A172 (cell line): ENCODE measurements at places on chromosomes 4 and X. TPM values are rescaled to one million over a fixed set of nuclear protein-coding genes. Genes with fewer than 3 reads are reported as not detected.

Gene MAGEE2
- not detected in 2 replicates for total RNA-seq

Gene NUP62CL
- 1.4 and 3.8 TPM in 2 replicates for total RNA-seq

- DNase-seq, result no peak
Measured at GRCh38 chrX:70079297-70079696, 17.0 kb downstream of the OTUD6A start.

Gene TSPAN7
- total RNA-seq, result 1.1 TPM in 1 of 2 replicates, not detected in the other

GRCh38 chr4:188942606-188943005 is 803.4 kb downstream of the TRIML1 start:
- DNase-seq, result peak; percentile 23

DNA sequence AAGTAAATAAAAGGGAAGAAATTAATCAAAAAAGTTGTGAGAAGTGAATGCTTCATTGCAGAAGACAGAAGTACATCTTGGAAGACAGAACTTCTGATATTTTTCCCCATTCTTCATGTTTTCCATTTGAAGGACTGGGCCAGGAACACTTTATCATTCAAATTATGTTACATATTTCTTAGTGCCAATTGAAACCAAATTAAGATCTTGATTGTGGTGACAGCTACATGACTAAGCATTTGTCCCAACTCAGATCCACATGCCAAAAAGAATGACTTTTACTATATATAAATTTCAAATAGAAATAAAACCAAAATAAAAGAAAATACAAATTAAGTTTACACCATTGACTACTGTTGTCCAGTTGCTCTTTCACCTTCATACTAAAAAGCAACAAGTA is 14.0 kb upstream of the FGF5 start:
- no peak for DNase-seq

DNA sequence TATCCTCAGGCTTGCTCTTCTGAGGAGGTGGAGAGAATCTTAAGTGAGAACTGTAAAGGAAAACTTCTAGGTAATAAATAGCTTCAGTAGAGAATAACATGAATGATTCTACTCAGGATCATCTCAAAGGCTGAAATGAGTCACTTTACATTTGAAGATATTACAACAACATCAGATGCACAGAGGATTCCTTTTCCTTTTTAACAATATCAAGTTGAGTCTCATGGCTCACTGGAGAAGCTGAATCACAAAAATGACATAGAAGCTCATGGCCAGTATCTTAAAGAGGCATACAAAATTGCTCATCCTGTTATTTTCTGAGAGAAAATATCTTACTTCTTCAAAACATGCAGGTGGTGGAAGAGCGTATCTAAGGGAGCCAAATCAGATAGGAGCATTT is 72.5 kb upstream of the EMCN start:
- no peak for DNase-seq

DNA sequence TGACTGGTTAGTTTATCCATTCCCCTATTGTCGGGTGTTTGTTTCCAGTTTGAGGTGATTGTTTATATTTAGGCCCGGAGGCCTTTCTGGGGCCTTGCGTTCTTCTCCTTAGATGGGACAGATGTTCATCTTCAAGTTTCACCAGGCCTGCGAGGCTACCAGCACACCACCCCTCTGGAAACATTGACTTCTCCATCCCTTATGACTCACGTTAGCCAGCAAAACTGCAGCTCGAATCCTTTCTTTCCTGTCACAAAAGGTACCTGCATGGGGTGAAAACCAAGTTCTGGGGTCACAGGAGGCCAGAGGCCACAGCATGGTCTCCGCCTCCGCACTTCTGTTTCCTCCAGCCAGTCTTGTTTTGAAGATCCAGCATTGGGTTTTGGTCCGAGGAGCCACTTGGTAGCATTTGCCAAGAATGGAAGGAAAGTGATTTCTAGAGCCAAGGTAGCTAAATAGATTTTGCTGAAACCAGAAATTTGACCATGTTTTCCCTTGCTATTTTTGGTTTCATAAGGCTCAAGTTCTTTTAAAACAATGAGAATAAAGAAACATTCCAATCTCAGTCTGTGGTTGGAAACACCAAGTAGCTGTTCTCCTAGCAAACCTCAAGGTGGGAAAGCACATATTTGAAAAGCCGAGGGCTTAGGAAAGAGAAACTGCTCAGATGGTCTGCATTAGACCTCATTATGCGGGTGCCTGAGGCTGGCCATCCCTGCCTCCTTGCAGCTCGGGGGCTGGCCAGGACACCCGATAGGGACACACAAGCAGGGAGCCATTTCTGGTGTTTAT is 5.6 kb downstream of the NYX start:
- peak; percentile 14 for DNase-seq

Gene GAGE13
- 6.7 TPM in 1 of 2 replicates, not detected in the other for total RNA-seq

DNA sequence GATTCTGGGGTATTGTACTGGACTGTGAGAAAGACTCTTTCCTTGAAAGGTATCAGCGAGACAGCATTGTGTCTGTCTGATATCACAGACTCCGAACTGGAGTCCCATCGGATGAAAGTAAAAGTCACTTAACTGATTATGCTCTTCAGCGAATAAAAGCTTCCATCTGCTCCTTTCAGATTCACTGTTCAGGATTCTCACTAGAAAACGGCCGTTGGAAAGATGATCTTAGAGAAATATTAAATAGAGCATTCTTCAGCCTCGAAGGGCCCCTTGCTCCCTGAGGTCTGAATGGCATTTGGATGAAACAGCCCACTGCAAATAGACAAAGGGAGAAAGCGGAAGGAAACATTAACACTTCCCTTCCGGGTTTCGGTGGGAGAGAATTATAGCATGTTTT is 416.2 kb upstream of the PRKX start:
- no peak for DNase-seq

Gene FOXR2
- total RNA-seq, result 0.07 TPM in 1 of 2 replicates, not detected in the other

DNA sequence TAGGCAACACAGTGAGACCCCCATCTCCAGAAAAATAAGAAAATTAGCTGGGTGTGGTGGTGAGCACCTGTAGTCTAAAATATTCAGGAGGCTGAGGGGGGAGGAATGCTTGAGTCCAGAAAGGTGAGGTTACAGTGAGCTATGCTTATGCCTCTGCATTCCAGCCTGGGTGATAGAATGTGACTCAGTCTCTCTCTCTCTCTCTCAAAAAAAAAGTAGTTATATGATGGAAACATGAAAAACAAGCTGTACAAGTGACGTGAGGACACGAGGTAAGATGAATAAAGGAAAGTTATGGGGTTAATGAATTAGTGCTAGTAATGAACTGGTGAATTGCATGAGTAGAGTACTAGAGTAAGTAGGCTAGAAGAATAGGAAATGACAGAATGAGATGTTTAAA is 21.8 kb upstream of the CAMK2D start:
- DNase-seq, result no peak

DNA sequence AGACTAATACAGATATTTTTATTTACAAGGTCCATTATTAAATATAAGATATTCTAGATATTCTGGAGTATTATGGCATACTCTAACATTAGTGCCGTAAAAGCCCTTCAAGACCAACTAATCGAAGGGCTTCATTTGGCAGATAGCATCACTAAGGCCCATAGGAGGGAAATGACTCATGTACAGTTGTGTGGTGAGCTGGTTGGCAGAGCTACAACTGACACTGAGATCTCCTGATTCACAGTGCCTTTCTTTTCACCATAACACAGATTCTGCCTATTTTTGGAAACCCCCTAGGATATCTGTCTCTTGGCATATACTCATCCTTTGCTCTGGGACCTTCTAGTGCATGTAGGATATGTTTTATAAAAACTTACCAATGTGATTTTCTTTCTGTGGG is 201.7 kb upstream of the AFF2 start:
- DNase-seq, result peak; percentile 79

DNA sequence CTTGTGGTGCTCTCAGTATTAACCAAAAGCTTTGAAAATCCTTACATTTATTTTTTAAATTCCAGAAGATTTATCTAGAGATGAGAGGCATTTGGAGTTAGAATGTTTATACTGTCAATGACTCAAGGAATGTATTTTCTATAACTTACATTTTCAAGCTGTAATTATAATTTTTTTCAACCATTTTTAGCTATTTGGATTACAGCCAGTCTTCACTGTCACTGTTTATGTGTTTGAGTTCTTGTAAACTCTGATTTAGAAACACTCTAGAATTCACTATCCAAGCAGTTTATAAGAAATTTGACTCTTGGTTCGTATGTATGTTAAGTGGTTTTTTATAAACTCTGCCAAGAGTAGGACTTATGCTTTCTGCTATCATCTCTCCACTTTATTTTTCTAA is 36.7 kb upstream of the GUCY1A1 start:
- no peak for DNase-seq

Gene SLC38A5
- total RNA-seq, result 0.34 TPM in 1 of 2 replicates, not detected in the other

GRCh38 chrX:123223409-123223808 is 39.3 kb downstream of the GRIA3 start:
- no peak for DNase-seq

- no peak for DNase-seq
Measured at GRCh38 chr4:41221850-41222645, 7.7 kb upstream of the APBB2 start.

GRCh38 chrX:1646009-1646408 is 31.1 kb downstream of the ASMT start:
- no peak for DNase-seq

GRCh38 chrX:137366018-137366633 is 199.8 kb upstream of the ZIC3 start:
- DNase-seq, result no peak

Gene GRIA3
- not detected in 2 replicates for total RNA-seq

DNA sequence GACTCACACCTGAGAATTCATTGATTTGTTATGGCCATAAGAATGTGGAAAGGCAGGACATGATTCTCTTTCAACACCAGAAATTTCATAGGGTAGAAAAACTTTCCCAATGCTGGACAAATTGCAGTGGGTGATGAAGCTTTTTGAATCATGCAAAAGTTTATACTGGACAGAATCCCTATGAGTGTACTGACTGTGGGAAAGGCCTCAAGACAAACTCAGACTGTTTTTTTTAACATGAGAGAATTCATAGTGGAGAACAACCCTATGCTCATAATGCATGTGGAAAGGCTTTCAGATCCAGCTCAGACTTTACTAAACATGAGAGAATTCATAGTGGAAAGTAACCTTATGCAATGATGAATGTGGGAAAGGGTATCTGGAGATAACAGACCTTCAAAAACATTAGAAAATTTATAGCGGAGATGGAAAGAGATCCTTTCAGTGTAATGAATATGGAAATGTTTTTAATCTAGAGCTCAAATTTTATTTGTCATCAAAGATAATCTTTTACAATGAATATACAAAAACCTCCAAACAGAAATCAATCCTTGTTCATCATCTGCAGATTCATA is 36.2 kb upstream of the MAGED1 start:
- no peak for DNase-seq

DNA sequence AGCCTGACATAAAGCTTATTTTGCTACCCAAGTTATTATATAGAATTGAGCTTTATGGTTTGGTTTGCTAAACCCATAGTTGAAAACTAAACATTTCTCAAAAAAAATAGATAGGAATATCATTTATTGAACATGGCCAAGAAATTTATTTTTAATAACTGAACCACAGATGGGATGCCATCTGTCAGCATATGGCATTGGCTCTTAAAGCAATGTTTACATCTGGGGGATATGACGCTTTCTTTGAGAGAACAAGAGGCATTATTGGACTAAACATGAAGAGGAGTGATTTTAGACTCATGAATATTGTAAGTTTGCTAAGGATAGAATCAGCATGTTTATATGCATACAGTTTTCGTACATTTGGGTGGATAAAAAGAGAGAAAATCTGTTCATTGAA is 132.6 kb upstream of the SLIT2 start:
- no peak for DNase-seq

GRCh38 chr4:116925900-116926457 is 159.4 kb downstream of the TRAM1L1 start:
- DNase-seq, result no peak

GRCh38 chr4:169062897-169063244 is 52.8 kb upstream of the CBR4 start:
- DNase-seq, result no peak

Gene CYLC1
- total RNA-seq, result not detected in 2 replicates
